ENCODE measurements at places on chromosomes 7 and 10. TPM values are rescaled to one million over a fixed set of nuclear protein-coding genes. Genes with fewer than 3 reads are reported as not detected.

DNA sequence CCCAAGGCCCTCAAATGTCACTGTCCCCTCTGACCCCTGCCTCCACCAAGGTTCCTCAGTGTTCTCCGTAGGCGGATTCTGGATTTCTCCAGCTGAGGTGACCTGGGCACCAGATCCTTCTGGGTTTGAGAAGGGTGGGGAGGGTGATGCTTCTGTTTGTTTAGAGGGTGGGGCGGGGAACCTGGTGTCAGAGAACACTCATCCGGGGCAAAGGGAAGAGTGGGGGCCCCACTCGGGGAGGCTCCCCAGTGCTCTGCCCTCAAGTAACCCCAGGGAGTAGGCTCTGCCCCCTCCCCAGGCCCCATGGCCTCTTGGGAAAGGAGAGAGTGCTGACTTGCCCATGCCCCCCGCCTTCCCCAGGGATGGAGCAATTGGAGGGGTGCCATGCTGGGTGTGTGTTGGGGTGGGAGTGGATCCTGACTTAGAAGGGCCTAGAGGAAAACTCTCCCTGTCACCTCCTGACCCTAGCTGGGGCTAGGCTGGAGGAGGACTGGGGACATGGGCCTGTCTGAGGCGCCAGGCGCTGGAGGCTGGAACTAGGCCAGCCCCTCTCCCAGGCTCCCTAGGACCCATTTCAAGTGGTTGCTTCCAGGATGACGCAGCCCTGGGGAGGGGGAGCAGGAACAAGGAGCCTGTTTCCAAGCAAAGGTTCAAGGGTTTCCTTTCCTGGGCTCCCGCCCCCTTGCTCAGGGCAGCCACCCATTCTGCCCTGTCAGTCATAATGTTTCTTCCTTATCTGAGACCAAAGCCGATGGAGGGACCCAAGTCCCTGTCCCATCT, 27.9 kb downstream of the KAZALD1 start:
- DNase-seq = no peak

- DNase-seq = no peak
Observed at GRCh38 chr10:19892270-19892669, 76.0 kb downstream of the PLXDC2 start.

DNA sequence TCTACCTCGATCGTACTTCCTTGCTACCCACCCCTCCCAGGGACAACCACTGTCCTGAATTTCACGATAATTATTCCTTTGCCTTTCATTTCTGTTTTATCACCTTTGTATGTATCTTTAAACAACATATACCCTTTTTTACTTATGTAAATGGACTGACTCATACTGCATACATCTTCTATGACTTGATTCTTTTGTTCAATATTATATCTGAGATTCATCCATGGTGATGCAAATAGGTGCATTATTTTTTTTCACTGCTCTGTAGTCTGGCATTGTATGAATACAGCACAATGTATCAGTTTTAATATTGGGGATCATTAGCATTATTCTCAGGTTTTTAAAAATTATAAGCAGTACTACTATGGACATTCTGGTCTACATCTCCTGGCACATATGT, 69.4 kb downstream of the ABCC2 start:
- no peak for DNase-seq

The AP1S1 gene
- polyA plus RNA-seq = 93.6 TPM

- DNase-seq = no peak
Observed at GRCh38 chr7:22935269-22935668, 78.7 kb downstream of the HYCC1 start.

GRCh38 chr10:114233482-114233881, 5.6 kb upstream of the VWA2 start:
- DNase-seq = no peak

DNA sequence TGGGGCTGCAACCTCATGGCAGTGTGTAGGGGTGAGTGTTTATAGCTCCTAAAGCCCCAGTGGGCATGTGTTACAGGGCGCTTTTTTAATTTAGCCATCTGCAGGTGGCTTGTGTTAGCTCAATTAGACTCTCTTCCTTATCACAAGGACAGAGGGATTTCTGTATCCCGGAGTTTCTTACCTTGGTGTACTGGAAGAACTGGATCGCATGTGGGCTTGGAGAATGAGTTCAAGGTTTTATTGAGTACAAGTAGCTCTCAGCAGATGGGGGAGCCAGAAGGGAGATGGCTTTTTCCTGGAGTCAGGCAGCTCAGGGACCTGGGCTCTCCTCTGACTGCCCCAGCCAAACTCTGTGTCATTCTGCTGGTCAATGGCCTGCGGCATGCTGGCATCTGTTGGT, 153.5 kb upstream of the C7orf33 start:
- no peak for DNase-seq

DNA sequence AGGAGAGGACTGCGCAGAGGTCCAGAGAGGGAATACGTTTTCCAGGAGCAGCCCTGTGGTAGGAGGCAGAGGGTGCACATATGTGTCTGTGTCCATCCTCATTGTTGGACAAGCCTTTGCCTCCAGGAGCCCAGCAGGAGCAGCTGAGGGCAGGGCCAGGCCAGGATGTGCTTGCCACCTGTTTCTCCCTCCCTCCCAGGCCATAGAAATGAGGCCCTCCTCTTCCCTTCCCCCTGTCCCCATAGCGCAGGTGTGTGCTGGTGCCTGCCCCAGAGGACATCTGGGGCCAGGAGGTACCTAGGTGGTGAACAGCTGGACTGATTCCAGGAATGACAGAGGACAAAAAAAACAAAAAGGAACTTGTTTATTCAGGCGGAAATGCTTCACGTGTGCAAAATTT, 10.5 kb upstream of the CXCL12 start:
- DNase-seq = no peak

DNA sequence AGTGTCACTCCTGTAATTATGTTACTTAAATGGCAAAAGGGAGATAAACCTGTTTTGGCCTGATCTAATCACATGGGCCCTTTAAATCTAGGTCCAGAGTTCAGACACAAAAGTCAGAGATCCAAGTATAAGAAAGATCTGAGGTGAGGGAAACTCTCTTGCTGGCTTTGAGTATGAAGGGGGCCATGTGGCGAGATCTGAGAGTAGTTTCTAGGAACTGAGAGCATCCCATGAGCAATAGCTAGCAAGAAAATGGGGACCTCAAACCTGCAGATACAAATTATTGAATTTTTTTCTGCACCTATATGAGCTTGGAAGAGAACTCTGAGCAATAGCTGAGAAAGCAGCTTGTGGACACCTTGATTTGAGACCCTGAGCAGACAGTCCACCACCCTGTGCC, 27.6 kb downstream of the ANKRD7 start:
- no peak for DNase-seq

The SLC29A4 gene
- polyA plus RNA-seq = 22.1 TPM

GRCh38 chr10:72375585-72375984, 20.9 kb upstream of the DNAJB12 start:
- DNase-seq = no peak

The FBXL15 gene
- 6.2 TPM for polyA plus RNA-seq

The ADAM12 gene
- 12.1 TPM for polyA plus RNA-seq

The SORCS1 gene
- 0.22 TPM for polyA plus RNA-seq

- no peak for DNase-seq
Observed at GRCh38 chr10:3231951-3232730, 59.6 kb upstream of the PITRM1 start.

GRCh38 chr7:91752102-91752501, 128.4 kb downstream of the MTERF1 start:
- no peak for DNase-seq

The ARID5B gene
- 44.3 TPM for polyA plus RNA-seq

The OLAH gene
- 0.17 TPM for polyA plus RNA-seq

DNA sequence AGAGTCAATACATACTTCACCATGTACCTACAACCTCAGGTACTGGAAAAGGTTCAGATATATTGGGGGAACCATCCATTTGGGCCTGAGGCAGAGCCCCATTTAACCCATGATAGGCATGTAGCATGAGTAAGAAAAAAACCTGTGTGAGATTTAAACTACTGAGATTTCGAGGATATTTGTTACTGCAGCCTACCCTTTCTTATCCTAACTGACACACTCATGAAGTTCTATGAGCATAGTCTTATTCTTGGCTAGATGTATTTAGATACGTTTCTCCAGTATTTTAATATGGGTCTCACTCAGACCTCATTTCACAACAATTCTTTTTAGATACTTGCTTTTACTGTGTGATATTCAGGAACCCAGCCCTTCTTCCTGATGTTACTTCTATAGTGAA, 39.3 kb downstream of the GHRHR start:
- no peak for DNase-seq

The AKR1B15 gene
- 0.07 TPM for polyA plus RNA-seq

GRCh38 chr10:84397735-84398144, 69.4 kb downstream of the CCSER2 start:
- no peak for DNase-seq

The SAP25 gene
- 2.8 TPM for polyA plus RNA-seq

The NRF1 gene
- polyA plus RNA-seq = 21.3 TPM
